ENCODE measurements at places on chromosomes 11 and 22.
A peak's percentile ranks its signal among the peaks of the same experiment; 100 is the strongest.

DNA sequence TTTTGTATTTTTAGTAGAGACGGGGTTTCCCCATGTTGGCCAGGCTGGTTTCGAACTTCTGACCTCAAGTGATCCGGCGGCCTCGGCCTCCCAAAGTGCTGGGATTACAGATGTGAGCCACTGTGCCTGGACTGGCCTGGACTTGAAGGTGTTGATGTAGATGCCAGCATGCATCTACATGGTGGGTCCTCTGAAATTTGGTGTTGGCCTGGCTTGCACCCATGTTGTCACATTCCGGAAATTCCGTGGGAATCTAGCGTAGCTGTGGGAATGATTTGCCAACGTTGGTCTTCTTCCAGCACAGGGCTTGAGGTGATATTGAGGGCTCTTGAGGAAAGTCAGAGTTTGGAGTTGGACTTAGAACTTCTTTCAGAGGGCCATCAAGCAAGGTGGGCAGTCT, 6.5 kb downstream of the PACS1 start:
- DNase-seq, result no peak

- no peak for DNase-seq
These were observed 379 bp upstream of the RAB38 start for GRCh38 chr11:88175569-88176075.

GRCh38 chr11:1055109-1055703, 18.7 kb upstream of the MUC6 start:
- DNase-seq, result no peak

DNA sequence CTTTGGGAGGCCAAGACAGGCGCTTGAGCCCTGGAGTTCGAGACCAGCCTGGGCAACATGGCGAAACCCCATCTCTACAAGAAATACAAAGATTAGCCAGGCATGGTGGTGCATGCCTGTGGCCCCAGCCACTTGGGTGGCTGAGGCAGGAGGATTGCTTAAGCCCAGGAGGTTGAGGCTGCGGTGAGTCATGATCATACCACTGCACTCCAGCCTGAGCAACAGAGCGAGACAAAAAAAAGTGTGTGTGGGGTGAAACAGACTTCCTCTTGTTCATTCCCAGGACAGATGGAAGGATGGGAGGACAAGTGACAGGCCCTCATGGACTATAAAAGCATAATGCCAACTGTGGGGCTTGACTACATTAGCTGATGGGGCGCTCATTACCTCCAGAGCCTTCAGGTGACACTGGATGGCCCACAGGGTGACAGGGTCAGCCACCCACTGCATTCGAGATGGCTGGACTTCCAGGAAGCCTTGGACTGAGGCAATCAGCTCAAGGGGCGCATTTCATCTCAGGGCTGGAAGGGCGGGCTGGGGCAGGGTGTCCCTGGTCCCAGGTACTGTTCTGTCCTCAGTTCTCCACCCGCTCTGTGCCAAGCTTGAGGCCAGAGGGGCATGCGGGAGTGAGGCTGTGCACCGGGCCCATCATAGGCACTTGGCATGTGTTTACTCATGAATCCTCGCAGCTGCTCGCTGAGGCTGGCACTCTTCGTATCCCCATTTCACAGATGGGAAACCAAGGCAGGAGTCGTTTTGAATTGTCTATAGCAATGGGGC, 12.5 kb downstream of the NPTXR start:
- no peak for DNase-seq

GRCh38 chr11:38123673-38124072, 1525.6 kb upstream of the RAG2 start:
- DNase-seq, result no peak

DNA sequence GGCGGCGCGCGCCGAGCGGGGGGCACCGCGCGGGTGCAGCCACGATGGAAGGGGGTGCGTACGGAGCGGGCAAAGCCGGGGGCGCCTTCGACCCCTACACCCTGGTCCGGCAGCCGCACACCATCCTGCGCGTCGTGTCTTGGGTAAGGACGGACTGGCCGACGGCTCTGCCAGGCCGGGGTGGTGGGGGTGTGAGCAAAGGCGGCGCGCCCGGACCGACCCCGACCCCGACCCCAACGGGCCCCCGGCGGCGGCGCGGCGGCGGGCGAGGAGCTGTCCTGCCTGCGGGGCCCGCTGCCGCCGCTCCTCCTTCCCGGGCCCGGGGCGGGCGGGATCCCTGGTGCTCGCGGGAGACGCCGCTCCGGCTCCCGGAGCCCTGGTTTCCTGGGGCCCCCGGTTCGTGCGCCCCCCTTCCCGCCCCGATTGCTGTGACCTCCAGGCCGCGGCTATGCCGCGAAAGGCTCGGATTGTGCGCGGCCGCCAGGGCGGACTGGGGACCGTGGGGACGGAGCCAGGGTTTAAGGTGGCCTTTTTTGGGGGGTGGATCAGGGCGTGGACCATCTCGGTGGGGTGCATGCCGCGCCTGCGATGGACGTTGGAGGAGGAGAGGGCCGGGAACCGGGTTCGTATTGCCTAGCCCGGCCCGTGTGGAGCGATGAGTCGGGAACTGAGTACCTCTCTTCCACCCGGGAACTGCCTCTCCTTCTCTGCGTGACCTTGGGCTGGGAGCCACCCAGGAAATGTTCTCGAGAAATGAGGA, at the start of gene SYNGR1:
Gene SYNGR1, plus strand, starts transcription at position 25 of the 760 bp plus-strand sequence. Its CDS starts 20 bp downstream, at position 45.
- peak; percentile 13 for DNase-seq

Data from CD4-positive, alpha-beta T cell treated with Interleukin-17A for 4 hours (primary cell).